GM23248 (cell line): ENCODE measurements at places on chromosomes 2 and 18.
A peak's percentile ranks its signal among the peaks of the same experiment; 100 is the strongest.

- H3K4me3 ChIP-seq = no peak overlapping the region
- peaks cover 8% of the 10 kb centered on the region for H3K4me1 ChIP-seq
- H3K27me3 ChIP-seq = no peaks in the 10 kb centered on the region
- H3K27ac ChIP-seq = no peak overlapping the region
These were observed 3.1 kb downstream of the FECH start for GRCh38 chr18:57583297-57583835.

GRCh38 chr2:123816203-123816602 lies 208.9 kb upstream of the CNTNAP5 start:
- H3K27ac ChIP-seq = no peak overlapping the region
- H3K36me3 ChIP-seq = no peaks in the 10 kb centered on the region
- no peak overlapping the region for H3K4me3 ChIP-seq
- no peaks in the 10 kb centered on the region for H3K4me1 ChIP-seq
- H3K27me3 ChIP-seq = no peaks in the 10 kb centered on the region

- H3K27me3 ChIP-seq = no peaks in the 10 kb centered on the region
- no peak overlapping the region for H3K27ac ChIP-seq
- no peaks in the 10 kb centered on the region for H3K36me3 ChIP-seq
- no peak overlapping the region for H3K4me3 ChIP-seq
- H3K4me1 ChIP-seq = peaks cover under 1% of the 10 kb centered on the region; the same call in 1 of the 2 replicates
These were observed 6.7 kb downstream of the UXS1 start for GRCh38 chr2:106187273-106187891.

- no peaks in the 10 kb centered on the region for H3K4me1 ChIP-seq
- H3K27ac ChIP-seq = no peak overlapping the region
- no peak overlapping the region for H3K4me3 ChIP-seq
These were observed 1616.3 kb upstream of the ACVR2A start for GRCh38 chr2:146228466-146229058.

DNA sequence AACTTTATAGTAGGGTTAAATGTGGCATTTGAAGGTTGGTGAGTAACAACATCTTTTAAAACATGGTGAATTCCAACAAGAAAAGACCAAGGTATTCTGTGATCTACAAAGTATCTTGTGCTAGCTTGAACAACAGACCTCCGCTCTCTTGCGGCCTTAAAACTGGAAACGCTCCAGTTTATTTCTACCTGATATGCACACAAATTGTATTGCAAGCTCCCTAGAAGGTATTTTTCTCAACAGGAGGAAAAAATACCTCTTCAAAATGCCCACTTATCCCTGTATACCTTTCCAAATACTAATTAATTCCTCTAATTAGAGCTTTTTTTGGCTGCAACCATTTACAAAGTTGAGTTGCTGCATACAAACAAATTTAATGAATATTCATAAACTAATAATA lies 69.5 kb downstream of the KCNH7 start:
- no peaks in the 10 kb centered on the region for H3K36me3 ChIP-seq
- no peak overlapping the region for H3K27ac ChIP-seq
- H3K4me3 ChIP-seq = no peak overlapping the region

DNA sequence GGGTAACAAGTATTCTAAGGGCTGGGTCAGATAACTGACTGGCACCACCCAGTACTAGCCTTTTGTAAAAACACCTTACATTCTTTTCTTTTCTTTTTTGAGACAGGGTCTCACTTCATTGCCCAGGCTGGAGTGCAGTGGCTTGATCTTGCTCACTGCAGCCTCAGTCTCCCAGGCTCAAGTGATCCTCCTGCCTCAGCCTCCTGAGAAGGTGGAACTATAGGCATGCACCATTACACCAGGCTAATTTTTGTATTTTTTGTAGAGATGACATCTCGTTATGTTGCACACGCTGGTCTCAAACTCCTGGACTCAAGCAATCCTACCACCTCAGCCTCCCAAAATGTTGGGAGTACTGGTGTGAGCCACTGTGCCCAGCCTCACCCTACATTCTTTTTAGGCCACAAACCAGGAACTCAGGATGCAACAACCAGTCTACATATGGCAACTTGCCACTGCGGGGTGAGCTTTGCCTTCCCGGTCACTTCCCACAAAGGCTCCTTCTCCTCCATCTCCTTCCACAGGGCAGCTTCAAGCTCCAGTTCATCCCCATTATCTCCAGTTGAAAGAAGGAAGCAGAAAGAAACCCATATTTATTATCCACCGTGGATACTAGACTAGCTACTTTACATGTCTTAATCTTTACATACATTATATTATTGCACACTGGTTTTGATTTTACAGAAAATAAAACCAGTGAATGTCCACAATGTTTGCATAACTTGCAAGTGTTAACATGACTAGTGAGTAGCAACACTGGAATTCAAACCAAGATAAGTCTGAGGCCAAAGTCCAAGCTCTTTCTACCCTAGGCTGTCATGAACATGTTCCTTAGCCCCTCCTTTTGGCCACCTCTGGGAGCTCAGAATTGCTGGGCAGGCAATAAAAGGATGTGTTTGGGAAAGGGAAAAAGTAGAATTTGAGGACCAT lies 23.7 kb upstream of the AP1S3 start:
- H3K36me3 ChIP-seq = no peaks in the 10 kb centered on the region
- peak; percentile 68 for DNase-seq
- H3K27me3 ChIP-seq = no peaks in the 10 kb centered on the region
- H3K27ac ChIP-seq = peak overlapping the region; percentile 0; the same call in 1 of the 2 replicates
- H3K4me3 ChIP-seq = no peak overlapping the region

DNA sequence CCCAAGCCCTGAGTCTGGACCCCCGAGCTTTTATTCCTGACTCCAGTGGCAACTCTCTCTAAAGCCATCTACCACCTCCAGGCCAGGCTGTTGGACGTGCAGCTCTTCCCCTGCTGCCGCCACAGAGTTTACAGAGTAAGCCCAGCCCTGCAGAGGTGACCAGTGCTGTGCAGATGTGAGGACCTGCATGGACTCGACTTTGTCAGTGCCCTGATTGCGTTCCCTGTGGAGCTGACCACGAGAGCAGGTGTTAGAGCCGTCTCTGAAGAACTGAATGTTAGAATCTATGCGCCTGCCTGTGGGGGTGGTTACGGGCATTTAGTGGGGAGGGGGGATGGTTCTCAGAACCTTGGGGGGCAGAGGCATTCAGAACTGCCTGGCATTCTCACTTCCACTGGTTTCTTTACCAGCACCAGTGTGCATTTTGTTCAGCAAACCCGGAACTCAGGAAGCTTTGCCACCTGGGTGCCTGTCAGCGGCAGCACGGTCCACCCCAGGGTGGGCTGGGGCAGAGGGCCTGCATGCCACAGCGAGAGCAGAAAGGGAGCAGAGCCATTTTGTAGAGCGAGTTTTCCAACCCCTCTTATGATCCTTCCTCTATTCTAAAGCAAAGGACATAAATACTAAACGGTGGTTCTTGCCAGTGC lies 137.9 kb downstream of the KLHL29 start:
- no peaks in the 10 kb centered on the region for H3K36me3 ChIP-seq
- H3K27ac ChIP-seq = no peak overlapping the region; the same call in 1 of the 2 replicates
- no peak overlapping the region for H3K4me3 ChIP-seq
- peaks cover 21% of the 10 kb centered on the region for H3K4me1 ChIP-seq
